Left cardiac atrium (tissue), 4 donors: ENCODE measurements at places on chromosomes 2 and 18. TPM values are rescaled to one million over a fixed set of nuclear protein-coding genes. Genes with fewer than 3 reads are reported as not detected.

GRCh38 chr2:73982140-73982617 is 2.5 kb upstream of the TET3 start:
- DNase-seq, result peak; percentile 39

- no peak for DNase-seq
These were observed 221.5 kb upstream of the NCKAP5 start for GRCh38 chr2:133789743-133790142.

DNA sequence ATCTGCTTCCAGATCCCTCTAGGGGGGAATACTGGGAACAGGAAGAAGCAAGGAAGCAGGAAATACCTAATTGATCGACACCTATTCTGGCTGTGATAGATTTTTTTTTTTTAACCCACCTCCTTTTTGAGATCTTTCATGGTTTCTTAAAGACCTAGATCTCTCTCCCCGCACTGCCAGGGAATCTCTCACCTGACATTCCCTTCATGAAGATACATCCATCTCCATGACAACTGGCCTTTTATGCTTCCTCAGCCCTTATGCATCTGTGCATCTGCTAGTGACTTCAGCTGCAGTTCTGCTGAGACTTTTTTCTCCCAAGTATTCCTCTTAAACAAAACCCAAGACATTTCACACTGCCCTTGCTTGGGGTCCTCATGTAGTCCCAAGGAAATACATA is 21.1 kb upstream of the CPO start:
- no peak for DNase-seq

DNA sequence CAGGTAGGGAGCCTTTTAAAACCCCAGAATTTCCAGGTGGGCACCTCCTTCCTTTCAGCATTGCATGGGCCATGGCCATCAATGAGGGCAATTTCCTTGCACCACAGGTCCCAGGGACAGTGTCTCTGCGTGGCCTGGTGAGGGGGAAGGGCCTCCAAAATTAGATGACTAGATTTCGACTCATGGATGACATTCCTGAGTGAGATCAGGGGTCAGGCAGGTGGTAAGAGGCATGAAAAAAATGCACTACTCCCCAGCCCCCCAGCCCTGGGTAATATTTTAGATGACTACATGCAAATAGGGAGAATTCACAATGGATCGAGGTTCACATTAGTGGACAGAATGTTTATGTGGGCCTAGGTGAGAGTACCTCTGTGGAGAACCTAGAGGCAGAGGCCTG is 19.0 kb upstream of the IGFBP5 start:
- DNase-seq, result no peak

GULP1 gene
- 10.8 TPM for total RNA-seq

PROC gene
- total RNA-seq, result not detected

GRCh38 chr2:69742322-69742952 is 503 bp downstream of the ANXA4 start:
- peak; percentile 38 for DNase-seq

DNA sequence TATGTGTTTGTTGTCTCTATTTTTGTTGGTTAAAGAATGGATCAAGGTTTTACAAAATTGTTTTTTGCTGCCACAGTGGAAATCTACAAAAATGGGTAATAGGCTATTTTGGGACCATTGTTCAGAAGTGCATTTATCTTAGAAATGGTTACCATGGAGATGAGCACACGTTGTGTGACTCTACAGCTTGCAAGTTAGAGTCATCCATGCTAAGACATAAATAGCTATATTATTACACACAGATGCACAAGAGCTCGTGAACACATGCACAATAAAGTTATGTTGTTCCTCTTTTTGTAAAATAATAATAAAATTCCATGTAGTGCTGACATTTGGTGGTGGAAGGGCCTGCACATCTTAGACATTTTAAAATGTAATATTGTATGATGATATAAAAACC is 15.5 kb upstream of the DUSP19 start:
- DNase-seq, result no peak

PARD6G gene
- 3.9 TPM for total RNA-seq

CFAP65 gene
- not detected for total RNA-seq

- DNase-seq, result no peak
These were observed 17.5 kb upstream of the ILKAP start for GRCh38 chr2:238220892-238221521.

GRCh38 chr2:290090-290722 is 2.3 kb upstream of the ALKAL2 start:
- DNase-seq, result peak; percentile 72

- DNase-seq, result no peak
These were observed 1.3 kb downstream of the MARCO start for GRCh38 chr2:118943286-118943685.

DNA sequence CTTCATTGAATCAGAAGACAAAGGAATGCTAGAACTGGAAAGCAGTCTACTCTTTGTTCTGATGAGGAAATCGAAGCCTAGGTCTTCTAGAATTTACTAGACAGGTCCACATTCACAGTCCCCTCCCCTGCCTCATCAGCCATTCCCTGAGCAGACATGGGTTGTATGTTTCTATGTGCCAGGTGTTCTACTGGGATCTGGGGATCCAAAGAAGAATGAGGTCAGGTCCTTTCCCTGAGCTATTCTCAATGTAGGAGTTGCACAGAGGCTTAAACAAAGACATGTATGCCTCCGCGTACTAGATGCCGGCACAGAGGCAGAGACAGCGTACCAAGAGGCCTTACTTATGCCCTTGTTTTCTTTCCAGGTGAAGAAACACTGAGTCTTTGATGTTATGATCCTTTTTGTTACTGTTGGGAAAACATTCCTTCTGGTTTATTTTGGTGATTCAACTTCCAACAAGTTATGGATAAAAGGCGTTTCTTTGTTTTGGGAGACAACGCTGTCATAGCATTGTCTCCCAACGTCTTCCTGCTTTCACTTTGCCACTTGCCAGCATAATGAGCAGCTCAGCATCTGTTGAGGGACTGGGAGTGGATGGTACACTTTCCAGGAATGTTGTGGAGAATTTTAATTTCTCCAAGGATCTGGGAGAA is 174.4 kb downstream of the ALPK2 start:
- DNase-seq, result no peak

DNA sequence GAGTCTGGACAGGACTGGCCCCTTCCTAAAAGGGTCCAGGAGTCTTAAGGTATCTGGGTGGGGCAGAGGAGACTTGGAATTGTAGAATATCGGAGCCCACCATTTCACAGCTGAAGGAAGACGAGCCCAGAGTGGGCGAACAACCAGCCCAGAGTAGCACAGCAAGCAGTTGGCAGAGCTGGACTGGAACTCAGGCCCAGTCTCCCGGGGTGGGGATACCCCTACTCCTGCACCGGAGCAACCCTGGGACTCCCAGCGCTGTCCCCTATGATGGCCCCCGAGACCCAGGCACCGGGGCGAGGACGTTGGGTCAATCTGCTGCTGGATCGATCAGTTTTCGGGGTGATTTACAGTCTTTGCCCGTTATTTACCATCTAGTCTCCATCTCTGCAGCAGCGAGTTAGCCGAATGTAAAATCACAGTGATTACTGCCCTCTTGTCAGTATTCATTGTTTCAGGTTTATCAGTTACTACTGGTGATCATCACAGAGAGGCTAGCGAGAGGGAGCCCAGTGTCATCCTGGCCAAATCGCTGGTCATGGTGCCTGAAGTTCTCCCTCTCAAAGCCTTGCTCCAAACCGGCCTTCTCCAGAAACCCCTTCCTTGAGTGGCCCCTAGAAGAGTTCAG is 75.3 kb downstream of the SMAD7 start:
- peak; percentile 12 for DNase-seq

GRCh38 chr2:3601561-3602271 is 6.8 kb downstream of the COLEC11 start:
- no peak for DNase-seq

- DNase-seq, result no peak
These were observed 197.2 kb upstream of the FSHR start for GRCh38 chr2:49351560-49351959.

DNA sequence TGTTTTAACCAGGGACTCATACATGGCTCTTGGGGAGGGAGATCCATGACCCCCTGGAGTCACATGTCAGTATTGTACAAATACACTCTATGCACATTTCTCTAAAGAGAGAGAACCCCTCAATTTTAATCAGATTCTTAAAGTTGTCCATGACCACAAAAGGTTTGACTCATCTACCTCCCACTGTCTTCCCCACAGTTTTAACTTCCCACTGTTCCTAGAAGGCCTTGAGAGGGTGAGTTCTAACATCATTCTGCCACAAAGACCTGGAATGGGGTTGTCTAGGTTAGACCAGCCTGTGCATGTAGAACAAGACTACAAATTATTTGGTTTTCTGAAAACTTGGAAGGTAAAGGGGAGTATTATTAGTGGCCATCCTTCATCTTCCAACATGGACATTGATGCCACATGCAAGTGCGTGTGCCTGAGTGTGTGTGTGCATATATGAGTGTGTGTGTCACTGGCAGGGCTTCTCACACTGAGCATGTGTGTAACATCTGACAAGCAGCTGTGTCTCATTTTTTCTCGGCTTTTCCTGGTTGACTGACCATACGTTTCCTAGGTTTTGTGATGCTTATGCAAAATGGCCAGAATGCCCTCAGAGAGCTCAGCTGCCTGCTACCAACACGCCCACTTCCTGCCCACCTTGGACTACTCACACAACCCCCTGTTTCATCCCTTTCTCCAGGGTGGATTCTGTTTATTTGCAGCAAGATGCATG is 94.6 kb upstream of the LGALSL start:
- DNase-seq, result no peak

DNA sequence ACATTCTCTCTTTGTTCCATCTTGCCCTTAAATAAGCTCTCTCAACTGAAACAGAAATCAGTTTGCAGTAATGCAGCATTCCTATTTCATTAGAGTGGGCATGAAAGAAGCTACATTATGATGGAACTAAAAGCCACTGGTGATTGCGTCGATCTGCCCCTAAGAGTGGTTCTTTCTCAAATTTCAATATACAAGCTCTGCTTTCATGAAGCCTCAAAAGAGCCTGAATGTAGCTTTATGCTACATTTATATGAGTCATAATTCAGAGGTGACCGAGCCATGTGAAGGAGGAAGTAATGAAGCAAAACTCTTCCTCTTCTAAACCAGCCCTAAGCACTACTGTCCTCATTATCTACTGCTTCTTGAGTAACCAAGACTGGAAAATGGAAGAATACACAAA is 64.8 kb upstream of the CYTIP start:
- no peak for DNase-seq

DNA sequence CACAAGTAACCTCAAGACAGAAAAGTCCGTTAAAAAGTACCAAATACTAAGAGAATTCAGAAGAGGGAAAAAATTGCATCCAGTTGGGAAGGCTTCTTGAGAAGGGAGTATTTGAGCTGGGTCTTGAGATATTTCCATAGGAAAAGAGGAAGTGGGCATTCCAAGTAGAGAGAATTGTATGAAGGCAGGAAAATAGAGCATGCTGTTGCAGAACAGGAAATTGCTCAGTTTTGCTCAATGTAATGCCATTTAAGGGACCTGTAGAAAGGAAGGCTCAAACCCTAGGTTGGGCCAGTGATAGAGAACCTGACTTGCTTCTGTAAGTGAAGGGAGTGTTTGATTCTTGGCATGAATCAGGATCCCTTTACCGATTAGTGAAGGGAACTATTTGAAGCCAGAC is 1.0 kb upstream of the ZC3H8 start:
- no peak for DNase-seq

DNA sequence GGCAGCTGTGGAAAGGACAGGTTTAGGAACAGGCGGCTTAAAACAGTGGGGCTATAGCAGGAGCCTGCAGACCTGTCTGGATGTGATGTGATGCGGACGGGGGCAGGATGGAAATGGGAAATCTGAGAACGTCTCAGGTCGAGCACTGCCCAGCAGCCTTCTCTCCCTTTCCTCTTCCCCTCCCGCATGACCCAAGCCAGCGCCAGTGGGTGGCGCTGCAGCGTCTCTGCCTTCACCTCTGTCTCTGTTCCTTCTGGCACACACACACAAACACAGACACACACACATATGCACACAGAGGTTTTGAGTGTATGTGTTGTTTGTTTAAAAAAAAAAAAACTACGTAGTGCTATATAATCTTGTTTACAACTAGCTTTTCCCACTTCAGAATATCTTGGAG is 82.0 kb upstream of the SLC66A3 start:
- DNase-seq, result no peak

NOTO gene
- total RNA-seq, result not detected

GRCh38 chr2:655626-656025 is 21.6 kb downstream of the TMEM18 start:
- DNase-seq, result no peak
